Mesothelial cell of epicardium (in vitro differentiated cells): ENCODE measurements at places on chromosomes 4 and X. TPM values are rescaled to one million over a fixed set of nuclear protein-coding genes. Genes with fewer than 3 reads are reported as not detected.

- H3K27me3 ChIP-seq, result no peaks in the 10 kb centered on the region
- no peaks in the 10 kb centered on the region for H3K36me3 ChIP-seq
- no peak for DNase-seq
- H3K4me3 ChIP-seq, result no peak overlapping the region
- no peak overlapping the region for H3K27ac ChIP-seq
- peaks cover 13% of the 10 kb centered on the region for H3K4me1 ChIP-seq
Observed at GRCh38 chr4:102411408-102411807, 66.1 kb upstream of the SLC39A8 start.

DNA sequence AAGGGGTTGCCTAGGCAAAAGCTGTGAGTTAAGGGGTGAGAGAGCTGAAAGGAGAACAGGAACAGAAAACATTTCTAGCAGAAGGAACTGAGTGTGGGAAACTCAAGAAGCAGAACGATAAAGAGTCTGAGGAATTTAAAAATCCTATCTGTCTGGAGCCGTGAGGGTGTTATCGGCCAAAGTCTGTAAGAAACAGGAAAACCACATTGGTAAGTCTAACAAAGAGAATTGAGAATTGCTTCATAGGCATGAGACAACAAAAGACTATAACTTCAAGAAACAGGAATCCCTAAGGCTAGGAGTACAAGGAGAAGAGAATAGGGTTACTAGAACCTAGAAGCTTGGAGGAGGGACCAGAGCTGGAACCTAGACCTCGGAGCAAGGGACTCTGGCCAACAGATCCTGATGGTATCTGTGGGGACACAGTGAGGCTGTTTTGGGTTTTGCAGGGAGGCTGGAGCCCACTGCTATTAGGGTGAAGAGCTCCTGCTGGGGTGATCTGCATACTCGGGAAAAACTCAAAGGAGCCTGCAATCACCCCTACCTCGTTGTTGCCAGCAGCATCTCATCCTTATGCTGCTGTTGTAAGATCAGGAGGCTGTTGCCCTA, 175.6 kb downstream of the FBXO8 start:
- H3K4me1 ChIP-seq, result peaks cover 23% of the 10 kb centered on the region
- no peak for DNase-seq
- no peak overlapping the region for H3K4me3 ChIP-seq
- H3K36me3 ChIP-seq, result no peaks in the 10 kb centered on the region

- no peak overlapping the region for H3K27ac ChIP-seq
- H3K4me3 ChIP-seq, result no peak overlapping the region
- H3K4me1 ChIP-seq, result peaks cover 1% of the 10 kb centered on the region
- DNase-seq, result no peak
- H3K36me3 ChIP-seq, result no peaks in the 10 kb centered on the region
Observed at GRCh38 chr4:165751882-165752281, 121.2 kb upstream of the TLL1 start.

GRCh38 chr4:7313347-7313811, 121.0 kb downstream of the SORCS2 start:
- peaks cover 11% of the 10 kb centered on the region for H3K4me1 ChIP-seq
- H3K36me3 ChIP-seq, result no peaks in the 10 kb centered on the region
- H3K4me3 ChIP-seq, result no peak overlapping the region

- no peak overlapping the region for H3K4me3 ChIP-seq
- H3K36me3 ChIP-seq, result no peaks in the 10 kb centered on the region
- H3K27me3 ChIP-seq, result peaks cover 31% of the 10 kb centered on the region
- DNase-seq, result no peak
Observed at GRCh38 chr4:17552427-17552826, 24.6 kb upstream of the LAP3 start.

GRCh38 chrX:7247346-7247745, 99.4 kb upstream of the PUDP start:
- DNase-seq, result no peak
- no peak overlapping the region for H3K4me3 ChIP-seq
- peaks cover 5% of the 10 kb centered on the region for H3K4me1 ChIP-seq
- H3K36me3 ChIP-seq, result no peaks in the 10 kb centered on the region

RPS6KA6 gene
- total RNA-seq, result 11.7 to 13.6 TPM (median 12.4 TPM) in 3 replicates

- no peak for DNase-seq
- H3K27me3 ChIP-seq, result no peaks in the 10 kb centered on the region
- peaks cover 3% of the 10 kb centered on the region for H3K4me1 ChIP-seq
- H3K36me3 ChIP-seq, result peaks cover 13% of the 10 kb centered on the region
- no peak overlapping the region for H3K4me3 ChIP-seq
Observed at GRCh38 chrX:2261831-2262667, 238.7 kb downstream of the DHRSX start.

GRCh38 chrX:53050841-53051240, 2.3 kb downstream of the GPR173 start:
- H3K27ac ChIP-seq, result no peak overlapping the region
- H3K4me3 ChIP-seq, result no peak overlapping the region
- H3K4me1 ChIP-seq, result peaks cover 10% of the 10 kb centered on the region
- no peaks in the 10 kb centered on the region for H3K36me3 ChIP-seq
- H3K27me3 ChIP-seq, result no peaks in the 10 kb centered on the region

EDA2R gene
- 13.6 to 14.8 TPM (median 14.6 TPM) in 3 replicates for total RNA-seq

GRCh38 chr4:101774807-101775206, 15.7 kb upstream of the BANK1 start:
- no peaks in the 10 kb centered on the region for H3K27me3 ChIP-seq
- no peak overlapping the region for H3K4me3 ChIP-seq
- DNase-seq, result no peak
- H3K4me1 ChIP-seq, result no peaks in the 10 kb centered on the region
- H3K27ac ChIP-seq, result no peak overlapping the region
- no peaks in the 10 kb centered on the region for H3K36me3 ChIP-seq

DNA sequence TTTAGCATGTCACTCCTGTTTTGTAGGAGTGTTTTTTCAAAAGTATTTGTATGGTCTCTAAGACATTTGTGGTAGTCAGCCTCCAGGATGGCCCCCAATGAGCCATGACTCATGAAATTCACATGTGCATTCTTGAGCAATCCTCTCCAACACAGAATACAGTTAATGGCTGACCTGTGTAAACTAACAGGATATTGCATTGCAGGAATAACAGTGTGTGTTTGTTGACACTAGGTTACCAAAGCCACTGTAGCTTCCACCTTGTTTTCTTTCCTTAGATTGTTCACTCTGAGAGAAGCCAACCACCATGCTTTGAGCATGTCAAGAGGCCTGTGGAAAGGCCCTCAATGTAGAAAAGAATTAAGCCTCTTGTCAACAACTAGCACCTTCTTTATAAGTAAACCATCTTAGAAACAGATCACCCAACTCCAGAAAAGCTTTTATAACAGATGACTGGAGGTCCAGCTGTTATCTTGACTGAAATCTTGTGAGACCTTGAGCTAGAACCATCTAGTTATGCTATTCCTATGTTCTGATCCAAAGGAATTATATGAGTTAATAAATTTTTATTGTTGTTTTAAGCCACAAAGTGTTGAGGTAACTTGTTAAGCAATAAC, 28.5 kb downstream of the TBCK start:
- H3K4me1 ChIP-seq, result peaks cover 3% of the 10 kb centered on the region
- H3K27me3 ChIP-seq, result no peaks in the 10 kb centered on the region
- peaks cover 14% of the 10 kb centered on the region for H3K36me3 ChIP-seq
- H3K27ac ChIP-seq, result no peak overlapping the region
- no peak overlapping the region for H3K4me3 ChIP-seq

ARHGAP6 gene
- 5.3 to 5.6 TPM (median 5.4 TPM) in 3 replicates for total RNA-seq

DNA sequence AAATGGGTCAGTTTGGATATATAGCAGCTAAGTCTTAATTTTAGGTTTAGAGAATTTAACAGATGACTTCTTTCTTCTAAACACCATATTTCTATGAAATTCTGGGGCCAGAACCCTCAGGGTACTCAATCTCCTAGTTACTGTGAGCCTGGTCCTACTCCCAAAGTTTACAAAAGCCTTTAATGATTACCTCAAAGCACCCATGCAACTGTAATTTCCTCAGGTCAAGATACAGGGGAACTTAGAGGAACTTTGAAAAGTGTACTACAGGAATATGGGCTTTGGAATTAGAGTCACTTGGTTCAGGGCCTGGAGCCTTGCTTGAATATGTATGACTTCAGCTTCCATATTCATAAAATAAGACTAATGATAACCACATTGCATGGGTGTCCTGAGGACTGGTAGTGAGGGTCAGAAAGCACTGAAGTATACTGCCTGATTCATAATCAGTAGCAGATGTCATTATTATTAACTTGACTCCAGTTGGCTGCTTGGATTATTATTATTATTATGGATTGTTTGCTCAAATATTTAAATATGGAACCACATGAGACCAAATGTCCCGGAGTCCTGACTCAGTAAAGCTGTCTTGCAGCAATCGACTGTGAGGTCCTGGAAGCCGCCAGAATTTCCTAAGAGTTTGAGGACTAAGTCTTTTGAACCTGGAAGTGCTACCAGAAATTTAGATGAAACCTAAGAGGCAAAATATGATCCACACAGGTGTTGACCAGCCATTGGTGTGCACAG, 2.0 kb upstream of the ADH7 start:
- peaks cover 3% of the 10 kb centered on the region for H3K4me1 ChIP-seq
- no peak overlapping the region for H3K27ac ChIP-seq
- no peaks in the 10 kb centered on the region for H3K36me3 ChIP-seq
- H3K27me3 ChIP-seq, result no peaks in the 10 kb centered on the region
- no peak overlapping the region for H3K4me3 ChIP-seq
- DNase-seq, result no peak

- DNase-seq, result no peak
- H3K4me1 ChIP-seq, result no peaks in the 10 kb centered on the region
- no peak overlapping the region for H3K4me3 ChIP-seq
Observed at GRCh38 chr4:17662694-17663093, 48.3 kb downstream of the MED28 start.

GRCh38 chr4:181200076-181200475, 1043.1 kb upstream of the TENM3 start:
- H3K27ac ChIP-seq, result no peak overlapping the region
- H3K4me3 ChIP-seq, result no peak overlapping the region
- H3K27me3 ChIP-seq, result peaks cover 3% of the 10 kb centered on the region
- H3K36me3 ChIP-seq, result no peaks in the 10 kb centered on the region
- no peak for DNase-seq

GPRASP1 gene
- 8.8 to 10.0 TPM (median 9.6 TPM) in 3 replicates for total RNA-seq
